ENCODE measurements at places on chromosomes 11 and 22.

- no peak for DNase-seq
Observed at GRCh38 chr11:12274056-12274455, 103.3 kb upstream of the PARVA start.

GRCh38 chr11:61926235-61926634 is 8.9 kb upstream of the RAB3IL1 start:
- DNase-seq, result no peak

GRCh38 chr11:127130321-127130720 is 129.8 kb upstream of the KIRREL3 start:
- no peak for DNase-seq

DNA sequence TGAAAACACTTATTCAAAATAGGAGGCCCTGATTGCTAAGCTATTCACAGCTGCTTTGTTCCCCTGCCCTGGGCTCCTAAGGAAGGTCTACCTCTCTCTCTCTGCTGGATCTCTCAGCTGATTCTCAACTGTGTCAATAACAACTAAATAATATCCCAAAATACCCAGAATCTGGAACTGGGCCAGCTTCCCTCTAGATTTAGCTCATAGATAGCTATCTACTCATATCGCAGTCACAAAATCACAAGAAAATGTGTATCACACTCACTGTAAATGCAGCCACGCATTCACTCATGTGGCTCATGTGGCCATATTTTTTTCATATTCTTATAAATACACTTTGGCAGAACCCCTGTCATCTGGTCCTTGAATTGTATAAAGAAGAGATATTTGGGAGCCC is 555.1 kb downstream of the OPCML start:
- DNase-seq, result no peak

GRCh38 chr11:46373787-46374740 is 7.4 kb upstream of the MDK start:
- no peak for DNase-seq

GRCh38 chr11:11011617-11012016 is 153.8 kb upstream of the ZBED5 start:
- DNase-seq, result no peak

- DNase-seq, result no peak
Observed at GRCh38 chr11:18705651-18706281, 7.2 kb downstream of the TMEM86A start.

- no peak for DNase-seq
Observed at GRCh38 chr22:23042179-23042578, 28.1 kb upstream of the GNAZ start.

DNA sequence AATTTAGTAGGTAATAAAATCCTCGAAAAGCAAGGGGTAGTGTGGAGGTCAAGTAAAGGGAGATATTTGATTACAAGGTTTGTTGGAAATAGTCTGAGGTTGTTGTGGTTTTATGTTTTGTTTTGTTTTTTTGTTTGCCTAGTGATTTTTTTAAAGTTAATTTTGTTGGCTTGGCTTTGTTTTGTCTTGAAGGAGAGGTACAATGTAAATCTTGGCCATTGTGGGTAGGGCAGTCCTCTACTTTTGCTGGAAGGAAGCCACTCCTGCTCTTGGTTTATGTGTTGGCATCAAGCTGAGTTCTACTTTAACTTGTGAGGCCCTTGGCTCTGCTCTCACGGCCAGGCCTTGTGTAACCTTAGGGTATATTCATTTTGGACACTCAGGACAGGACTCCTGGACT is 3.2 kb downstream of the AMOTL1 start:
- no peak for DNase-seq

GRCh38 chr11:35090125-35090524 is 48.8 kb upstream of the CD44 start:
- no peak for DNase-seq

DNA sequence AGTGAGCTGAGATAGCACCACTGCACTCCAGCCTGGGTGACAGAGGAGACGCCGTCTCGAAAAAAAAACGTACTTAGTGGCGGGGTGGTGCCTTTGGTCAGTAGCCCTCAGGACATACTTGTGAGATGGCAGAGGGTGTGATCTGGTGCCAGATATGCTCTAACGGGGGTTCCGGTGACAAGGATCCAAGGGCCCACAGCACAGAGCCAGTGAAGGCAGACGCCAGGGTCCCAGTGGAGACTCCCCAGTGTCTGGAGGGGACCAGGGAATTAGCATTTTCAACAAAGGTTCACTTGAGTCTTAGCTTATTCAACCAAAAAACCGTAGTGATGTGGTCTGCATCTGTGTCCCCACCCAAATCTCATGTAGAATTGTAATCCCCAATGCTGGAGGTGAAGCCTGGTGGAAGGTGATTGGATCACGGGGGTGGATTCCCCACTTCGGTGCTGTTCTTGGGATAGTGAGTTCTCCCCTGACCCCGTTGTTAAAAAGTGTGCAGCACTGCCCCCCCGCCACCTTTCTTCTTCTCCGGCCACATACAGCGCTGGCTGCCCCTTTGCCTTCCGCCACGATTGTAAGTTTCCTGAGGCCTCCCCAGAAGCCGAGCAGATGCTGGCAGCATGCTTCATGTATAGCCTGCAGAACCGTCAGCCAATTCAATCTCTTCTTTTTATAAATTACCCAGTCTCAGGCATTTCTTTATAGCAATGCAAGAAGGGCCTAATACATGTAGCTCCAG is 26.6 kb upstream of the OSBPL5 start:
- no peak for DNase-seq

DNA sequence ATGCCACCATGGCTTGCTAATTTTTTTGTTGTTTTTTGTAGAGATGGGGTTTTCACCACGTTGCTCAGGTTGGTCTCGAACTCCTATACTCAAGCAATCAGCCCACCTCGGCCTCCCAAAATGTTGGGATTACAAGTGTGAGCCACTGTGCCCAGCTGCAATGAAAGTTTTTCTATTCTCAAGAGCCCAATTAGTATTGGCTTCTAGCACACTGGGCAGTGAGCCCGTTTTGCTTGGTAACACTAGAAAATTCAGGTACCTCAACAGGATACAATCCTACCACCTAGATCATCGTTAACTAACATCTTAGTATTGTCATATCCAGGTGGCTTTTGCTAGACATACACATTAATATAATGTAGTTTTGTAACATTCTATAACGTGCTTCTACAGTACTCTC is 19.0 kb downstream of the SEC14L3 start:
- no peak for DNase-seq

- DNase-seq, result no peak
Observed at GRCh38 chr11:79896258-79896657, 455.4 kb upstream of the TENM4 start.

GRCh38 chr11:15621565-15621964 is 506.8 kb downstream of the INSC start:
- no peak for DNase-seq

- DNase-seq, result no peak
Observed at GRCh38 chr11:59643390-59643789, 25.4 kb downstream of the PATL1 start.

GRCh38 chr11:45897556-45897955 is 9.5 kb downstream of the FREY1 start:
- DNase-seq, result no peak

GRCh38 chr11:134248910-134249480 is 4.2 kb downstream of the THYN1 start:
- DNase-seq, result no peak

DNA sequence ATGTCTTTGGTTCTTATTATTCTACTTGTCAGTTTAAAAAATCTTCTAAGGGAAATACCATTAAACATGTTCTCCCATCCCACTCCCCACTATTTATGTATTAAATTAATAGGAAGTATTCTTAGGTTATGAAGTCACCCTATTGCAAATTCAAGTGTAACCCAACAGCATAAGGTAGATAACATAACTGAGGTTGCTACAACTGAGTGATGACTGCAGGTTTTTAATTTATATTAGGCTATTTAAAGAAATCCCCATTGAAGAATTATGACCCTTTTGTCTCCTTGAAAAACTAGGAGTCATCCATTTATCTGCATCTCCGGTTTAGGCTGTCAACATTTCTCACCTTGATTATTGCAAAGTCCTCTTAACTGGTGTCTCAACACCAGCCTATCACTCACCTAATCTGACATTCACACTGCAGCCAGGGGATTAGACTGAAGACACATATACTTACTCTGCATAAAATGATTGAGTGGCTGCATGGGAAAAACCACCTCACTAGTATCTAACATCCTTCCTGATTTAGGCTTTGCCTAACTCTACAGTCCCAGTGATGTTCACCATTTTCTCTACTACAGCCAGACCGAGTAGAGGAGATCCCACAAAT is 649.4 kb downstream of the CNTN5 start:
- no peak for DNase-seq

DNA sequence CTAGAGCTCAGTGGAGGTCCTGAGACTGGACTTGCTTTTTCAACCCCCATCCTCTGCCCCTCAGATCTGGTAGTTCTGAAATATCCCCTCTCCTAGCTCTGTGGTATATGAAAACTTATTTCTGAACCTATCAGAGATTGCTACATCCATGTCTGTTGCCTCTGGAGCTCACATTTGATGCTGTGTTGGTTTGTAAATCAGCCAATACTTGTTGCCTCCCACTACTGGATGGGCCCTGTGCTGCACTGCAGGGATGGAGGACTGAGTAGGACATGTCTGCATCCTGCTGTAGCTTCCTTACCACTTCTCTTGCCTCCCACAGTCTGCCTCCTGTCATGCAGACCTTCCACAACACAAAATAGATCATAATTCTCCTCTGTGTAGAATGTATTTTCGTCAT is 5.2 kb downstream of the OLFML1 start:
- no peak for DNase-seq

DNA sequence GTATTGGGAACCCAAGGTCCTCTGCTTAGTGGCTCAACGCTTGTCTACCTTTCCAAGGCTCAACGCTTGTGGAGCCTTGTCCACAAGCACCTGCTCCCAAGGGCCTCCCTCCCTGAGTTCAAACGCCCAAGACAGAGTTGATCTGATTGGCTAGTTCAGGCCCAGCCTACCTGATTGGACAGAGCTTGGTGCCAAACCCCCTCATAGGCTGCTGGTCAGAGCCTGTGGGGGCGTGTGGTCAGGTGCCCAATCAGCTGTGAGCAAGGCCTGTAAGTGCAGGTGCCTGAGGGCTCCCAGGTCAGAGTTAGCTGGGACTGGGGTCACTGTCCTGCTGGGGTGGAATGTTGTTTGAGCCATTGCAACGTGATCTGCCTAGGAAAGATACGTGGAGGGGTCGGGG is 16.9 kb upstream of the TMPRSS6 start:
- no peak for DNase-seq

DNA sequence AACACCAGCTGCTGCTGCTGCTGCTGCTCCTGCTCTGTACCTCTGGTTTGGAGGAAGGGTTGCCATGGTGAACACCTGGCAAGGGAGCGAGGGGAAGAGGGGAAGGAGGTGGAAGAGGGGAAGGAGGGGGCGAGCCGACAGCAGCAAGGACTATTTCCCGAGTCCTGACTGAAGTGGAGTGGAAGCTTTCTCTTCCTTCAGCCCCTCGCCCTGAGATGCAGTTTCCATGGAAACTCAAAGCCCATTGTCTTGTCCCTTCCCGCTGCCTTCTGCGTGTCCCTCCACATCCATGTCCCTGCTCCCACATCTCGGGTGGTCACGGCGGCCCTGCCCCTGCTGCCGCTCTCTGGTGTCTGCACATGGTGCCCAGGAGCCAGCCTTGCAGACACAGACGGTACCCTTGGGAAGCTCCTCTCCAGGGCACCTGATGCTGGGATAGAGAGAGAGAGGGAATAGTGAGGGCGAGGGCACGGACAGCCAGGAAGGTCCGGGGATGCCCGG is 28.6 kb downstream of the FAM83F start:
- no peak for DNase-seq

DNA sequence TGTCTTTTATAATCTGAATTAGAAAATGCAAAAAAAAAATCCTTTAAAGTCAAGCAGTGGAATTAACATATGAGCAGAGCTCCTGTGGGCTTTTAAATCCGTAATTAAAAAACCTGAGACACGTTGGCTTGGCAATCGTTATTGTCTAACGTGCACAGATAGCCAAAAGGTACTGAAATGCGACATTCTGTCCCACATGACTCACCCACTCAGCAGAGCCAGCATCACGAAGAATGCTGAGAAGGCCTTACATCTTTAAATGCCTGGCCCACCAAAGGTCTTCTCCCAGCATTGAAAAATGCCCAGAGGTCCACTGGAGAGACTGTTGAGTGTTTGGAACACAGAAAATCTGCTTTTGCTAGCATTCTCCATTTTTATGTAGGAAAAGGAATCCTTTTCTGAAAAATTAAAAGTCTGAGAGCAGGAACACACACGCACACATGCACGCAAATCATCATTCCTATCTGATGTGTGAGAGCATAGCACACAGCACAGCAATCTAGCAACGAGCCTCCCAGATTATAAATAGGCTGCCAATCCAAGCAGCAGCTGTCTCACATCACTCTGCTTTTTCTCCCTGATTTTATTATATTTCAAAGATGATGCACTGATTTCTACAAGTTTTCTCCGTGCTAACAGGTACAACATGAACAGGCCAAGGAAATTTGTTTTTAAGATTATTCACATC is 94.5 kb downstream of the PHF21A start:
- no peak for DNase-seq

DNA sequence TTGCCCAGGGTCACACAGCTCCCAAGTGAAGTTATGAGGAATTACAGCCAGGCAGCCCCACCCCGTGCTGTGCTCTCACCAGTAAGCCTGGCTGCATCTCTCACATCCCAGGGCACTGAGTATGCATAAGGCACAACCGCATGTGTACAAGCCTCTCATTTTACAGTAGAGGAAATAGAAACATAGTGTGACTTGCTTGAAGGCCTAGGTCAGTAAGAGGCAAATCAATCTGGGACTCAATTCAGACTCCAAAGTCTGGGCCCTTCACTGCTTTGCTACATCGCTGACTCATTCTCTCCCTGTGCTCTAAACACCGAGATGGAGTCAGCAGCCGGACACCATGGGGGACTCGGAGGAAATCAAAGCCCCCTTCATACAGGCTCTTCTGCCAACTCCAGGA is 7.9 kb downstream of the ABTB2 start:
- no peak for DNase-seq

DNA sequence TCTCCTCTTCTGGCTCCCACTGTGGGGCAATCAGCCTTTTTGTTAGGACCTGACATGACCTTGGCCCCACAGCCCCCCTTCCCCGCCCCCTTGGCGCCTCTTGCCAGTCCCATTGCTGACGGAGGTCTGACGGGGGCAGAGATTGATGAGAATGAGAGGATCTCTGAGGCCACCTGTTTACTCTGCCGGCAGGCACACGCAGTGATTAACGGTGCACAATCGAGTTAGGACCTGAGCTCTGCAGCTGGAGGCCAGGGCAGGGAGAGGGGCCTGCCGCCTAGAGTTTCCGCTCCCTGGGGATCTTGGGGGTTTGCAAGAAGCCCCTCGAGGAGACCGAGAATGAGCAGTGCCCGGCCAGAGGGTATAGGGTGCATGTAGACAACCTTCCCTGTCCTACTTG is 6.8 kb upstream of the CHRM1 start:
- DNase-seq, result no peak

- no peak for DNase-seq
Observed at GRCh38 chr11:107587306-107587979, 3.5 kb upstream of the ELMOD1 start.

Measured in stimulated activated CD8-positive, alpha-beta memory T cell treated with anti-CD3 and anti-CD28 coated beads, Interleukin-7, amount 100 ng/mL, for 24 hours (primary cell).